Activated CD8-positive, alpha-beta memory T cell treated with anti-CD3 and anti-CD28 coated beads, Interleukin-2, amount 50 U/mL, for 48 hours (primary cell): ENCODE measurements at places on chromosomes 13 and 19.

GRCh38 chr19:28444362-28444761, 768.6 kb downstream of the UQCRFS1 start:
- no peak for DNase-seq

- DNase-seq = no peak
Measured at GRCh38 chr13:36332986-36333385, 13.2 kb downstream of the SPART start.

GRCh38 chr13:30580852-30581502, 36.7 kb upstream of the USPL1 start:
- no peak for DNase-seq

DNA sequence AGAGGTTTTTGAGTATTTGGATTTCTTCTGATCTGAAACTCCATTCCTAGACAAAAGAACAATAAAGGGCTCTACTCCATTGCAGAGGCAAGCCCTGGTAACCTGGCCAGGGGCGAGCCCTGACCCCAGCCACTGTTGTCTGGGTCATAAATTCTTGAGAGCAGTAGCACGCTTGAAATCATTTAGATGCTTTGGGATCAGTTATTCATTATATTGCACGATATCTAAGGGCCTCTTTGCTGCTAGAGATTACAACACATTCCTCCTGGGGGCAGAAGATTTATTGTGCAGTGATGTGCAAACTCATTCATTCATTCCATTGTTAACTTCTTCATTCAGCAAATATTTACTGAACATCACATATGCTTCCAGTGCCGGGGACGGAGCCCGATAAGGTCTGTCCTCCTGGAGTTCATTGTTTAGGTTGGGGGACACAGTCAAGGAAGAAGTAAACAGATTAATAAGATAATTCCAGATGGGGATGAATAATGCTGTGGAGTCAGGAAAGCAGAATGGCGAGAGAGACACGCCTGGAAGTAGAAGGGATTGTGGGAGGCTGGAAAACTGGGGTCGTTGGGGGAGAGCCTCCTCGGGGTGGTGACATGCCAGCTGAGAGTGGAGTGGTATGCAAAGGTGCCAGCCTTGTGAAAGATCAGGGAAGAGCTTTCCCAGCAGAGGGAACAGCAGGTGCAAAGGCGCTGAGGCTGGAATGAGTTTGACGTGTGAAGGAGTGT, 34.9 kb downstream of the SIPA1L3 start:
- DNase-seq = no peak

GRCh38 chr19:18992696-18993095, 40.6 kb downstream of the SUGP2 start:
- no peak for DNase-seq

- no peak for DNase-seq
Measured at GRCh38 chr13:109856350-109856749, 70.0 kb upstream of the IRS2 start.

- no peak for DNase-seq
Measured at GRCh38 chr13:26989957-26990713, 181.5 kb downstream of the USP12 start.

- DNase-seq = no peak
Measured at GRCh38 chr13:113275387-113275786, 21.7 kb upstream of the LAMP1 start.

GRCh38 chr19:27796540-27796939, 1416.4 kb downstream of the UQCRFS1 start:
- DNase-seq = no peak
